ENCODE measurements at places on chromosomes 12 and 14.

GRCh38 chr14:70082394-70082793 is 106.4 kb downstream of the SLC8A3 start:
- no peak for DNase-seq

DNA sequence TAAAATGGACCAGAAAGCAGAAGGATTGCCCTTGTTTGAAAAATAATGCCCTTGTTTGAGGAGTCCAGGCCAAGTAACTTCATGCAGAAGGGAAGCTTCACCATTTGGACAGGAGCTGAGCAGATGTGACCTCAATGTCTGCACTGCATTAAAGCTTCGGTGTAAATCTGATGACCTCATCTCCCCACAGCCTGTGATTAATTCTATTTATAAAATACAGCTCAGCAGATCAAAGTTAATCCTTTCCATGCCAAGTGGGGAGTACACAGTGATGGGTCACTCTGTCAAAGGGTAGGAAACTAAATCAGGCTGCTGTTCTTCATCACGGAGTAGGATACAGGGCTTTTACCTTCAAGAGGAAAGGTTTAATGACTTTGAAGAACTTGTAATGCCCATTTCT is 533.7 kb downstream of the RPS29 start:
- no peak for DNase-seq

GRCh38 chr12:5476356-5476755 is 44.4 kb downstream of the NTF3 start:
- DNase-seq, result no peak

- DNase-seq, result no peak
Measured at GRCh38 chr14:55957950-55958349, 160.3 kb upstream of the PELI2 start.

- DNase-seq, result peak; percentile 12
Measured at GRCh38 chr12:3658327-3659163, 94.4 kb downstream of the CRACR2A start.

DNA sequence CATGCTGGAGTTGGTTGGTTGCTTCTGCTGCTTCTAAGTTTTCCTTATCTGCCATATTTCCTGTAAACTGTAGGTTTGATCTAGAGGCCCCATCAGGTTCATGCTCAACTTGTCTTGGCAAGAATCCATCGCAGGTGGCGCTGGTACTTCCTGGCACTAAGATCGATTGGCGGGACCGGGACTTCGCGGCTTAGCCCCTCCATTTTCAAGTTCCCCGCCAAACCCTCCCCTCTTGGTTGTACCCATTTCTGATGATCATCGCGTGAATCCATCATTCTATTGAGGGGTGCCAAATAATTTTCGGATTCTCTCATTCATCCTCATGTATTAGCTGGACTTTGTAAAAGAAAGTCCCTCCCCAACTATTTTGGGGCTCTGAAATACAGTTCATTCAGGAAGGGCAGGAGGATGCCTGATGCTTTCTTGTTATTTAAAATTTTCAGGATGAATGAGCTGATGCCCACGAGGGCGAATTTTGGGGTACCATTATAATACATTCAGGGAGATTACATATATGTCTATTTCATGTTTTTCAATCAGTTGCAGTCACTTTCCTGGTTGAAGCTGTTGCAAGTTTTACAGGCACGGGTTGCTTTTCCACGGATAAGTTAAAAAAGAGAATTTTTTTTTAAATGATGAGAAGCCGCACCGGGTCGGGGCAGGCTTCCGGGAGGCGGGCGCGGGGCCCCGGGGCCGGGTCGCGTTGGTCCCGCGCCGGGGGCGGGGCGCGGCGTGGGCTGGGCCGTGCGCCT is 395 bp upstream of the BRI3BP start:
- peak; percentile 86 for DNase-seq

DNA sequence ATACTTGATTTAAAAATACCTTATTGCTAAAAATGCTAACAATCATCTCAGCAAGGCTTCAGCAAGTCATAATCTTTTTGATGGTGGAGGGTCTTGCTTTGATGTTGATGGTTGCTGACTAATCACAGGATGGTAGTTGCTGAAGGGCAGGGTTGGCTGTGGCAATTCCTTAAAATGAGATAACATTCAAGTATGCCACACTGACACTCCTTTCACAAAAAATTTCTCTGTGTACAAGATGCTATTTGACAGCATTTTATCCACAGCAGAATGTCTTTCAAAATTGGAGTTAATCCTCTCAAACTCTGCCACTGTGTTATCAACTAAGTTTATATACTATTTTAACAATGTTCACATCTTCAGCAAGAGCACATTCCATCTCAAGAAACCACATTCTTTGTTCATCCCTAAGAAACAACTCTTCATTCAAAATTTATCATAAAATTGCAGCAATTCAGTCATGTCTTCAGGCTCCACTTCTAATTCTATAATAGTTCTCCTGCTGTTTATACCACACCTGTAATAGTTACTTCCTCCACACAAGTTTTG is 16.1 kb downstream of the SCAF11 start:
- DNase-seq, result no peak

GRCh38 chr12:48022676-48023385 is 18.6 kb upstream of the COL2A1 start:
- DNase-seq, result no peak

DNA sequence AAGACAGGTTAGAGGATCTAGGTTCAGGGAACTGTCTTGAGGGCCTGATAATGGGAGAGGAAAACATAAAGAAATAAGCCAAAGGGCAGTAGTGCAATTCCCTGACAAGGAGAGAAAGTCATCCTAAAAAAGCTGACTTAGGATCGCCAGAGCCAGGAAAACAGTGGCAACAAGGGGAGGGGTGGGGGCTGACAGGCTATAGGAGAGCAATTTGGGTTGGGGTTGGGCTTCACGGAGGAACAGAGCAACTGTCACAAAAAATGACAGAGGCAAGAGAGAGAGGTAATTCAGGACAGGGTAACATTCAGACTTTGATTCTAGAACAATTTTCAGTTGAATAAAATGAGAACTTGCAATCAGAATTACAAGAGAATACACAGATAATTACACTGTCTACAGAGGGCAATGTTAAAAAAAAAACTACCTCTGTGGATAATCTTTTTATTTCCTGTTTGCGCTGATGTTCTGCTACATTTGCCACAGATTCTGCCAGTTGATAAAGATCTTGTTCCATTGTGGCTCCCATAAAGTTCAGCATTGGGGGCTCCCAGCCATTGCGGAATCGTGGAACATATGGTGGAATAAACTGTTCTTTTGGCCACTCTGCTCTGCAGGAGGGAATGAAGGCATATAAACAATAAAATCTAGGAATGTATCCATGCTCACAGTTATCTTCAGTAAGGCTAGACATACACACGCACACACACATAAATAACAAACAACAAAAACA is 138.6 kb downstream of the EPS8 start:
- no peak for DNase-seq

DNA sequence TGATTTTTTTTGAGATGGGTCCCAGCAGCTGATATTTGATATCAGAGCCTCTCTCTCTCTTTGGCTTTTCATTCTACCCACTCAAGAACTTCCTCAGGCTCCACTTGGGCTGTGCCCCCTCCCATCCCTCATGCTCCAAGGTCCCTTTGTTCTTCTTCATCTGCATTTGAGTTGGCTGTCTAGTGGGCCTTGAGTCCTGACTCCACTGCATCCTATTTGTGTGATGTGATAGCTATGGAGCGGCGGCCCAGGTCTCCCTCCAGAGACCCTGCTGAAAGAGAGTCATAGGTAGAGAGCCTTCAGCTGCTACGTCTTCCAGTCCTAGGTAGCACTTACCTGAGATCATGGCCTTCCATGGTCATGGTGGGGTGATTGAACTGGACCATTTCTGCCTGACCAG is 123.1 kb upstream of the VRK1 start:
- no peak for DNase-seq

DNA sequence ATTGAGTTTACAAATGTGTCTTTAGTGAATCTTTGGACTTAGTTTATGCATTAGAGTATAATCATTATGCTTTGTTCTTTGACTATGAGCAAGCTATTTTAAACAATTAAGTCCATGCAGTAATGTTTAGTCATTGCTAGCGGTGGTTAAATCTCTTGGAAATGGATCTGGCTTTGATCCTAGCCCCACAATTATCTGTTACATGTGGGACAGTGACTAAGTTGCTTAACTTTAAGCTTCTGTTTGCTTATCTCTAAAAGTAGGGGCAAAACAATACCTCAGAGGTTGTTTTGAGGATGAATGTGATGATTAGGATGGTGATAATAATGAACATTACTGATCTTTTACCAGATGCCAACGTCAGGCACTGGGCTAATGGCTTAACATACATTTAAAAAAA is 124.2 kb downstream of the NPAS3 start:
- no peak for DNase-seq

DNA sequence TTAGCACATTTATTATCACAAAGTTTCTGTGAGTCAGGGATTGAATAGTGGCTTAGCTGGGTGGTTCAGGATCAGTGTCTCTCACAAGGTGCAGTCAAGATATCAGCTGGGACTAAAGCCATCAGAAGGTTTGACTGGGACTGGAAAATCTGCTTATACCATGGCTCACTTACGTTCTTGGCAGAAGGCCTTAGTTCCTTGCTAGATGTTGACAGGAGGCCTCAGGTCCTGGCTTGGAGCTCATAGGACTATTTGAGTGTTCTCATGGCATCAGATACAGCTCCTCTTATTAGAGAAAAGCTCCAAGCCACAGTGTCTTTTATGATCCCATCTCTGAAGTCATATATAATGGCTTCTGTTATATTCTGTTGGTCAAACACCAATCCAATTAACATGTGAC is 127.3 kb downstream of the SLC6A15 start:
- no peak for DNase-seq

GRCh38 chr14:93961620-93962019 is 14.8 kb downstream of the ASB2 start:
- no peak for DNase-seq

- DNase-seq, result no peak
Measured at GRCh38 chr12:4556735-4557530, 5.1 kb upstream of the DYRK4 start.

- DNase-seq, result no peak
Measured at GRCh38 chr12:16258963-16259362, 18.5 kb downstream of the SLC15A5 start.

DNA sequence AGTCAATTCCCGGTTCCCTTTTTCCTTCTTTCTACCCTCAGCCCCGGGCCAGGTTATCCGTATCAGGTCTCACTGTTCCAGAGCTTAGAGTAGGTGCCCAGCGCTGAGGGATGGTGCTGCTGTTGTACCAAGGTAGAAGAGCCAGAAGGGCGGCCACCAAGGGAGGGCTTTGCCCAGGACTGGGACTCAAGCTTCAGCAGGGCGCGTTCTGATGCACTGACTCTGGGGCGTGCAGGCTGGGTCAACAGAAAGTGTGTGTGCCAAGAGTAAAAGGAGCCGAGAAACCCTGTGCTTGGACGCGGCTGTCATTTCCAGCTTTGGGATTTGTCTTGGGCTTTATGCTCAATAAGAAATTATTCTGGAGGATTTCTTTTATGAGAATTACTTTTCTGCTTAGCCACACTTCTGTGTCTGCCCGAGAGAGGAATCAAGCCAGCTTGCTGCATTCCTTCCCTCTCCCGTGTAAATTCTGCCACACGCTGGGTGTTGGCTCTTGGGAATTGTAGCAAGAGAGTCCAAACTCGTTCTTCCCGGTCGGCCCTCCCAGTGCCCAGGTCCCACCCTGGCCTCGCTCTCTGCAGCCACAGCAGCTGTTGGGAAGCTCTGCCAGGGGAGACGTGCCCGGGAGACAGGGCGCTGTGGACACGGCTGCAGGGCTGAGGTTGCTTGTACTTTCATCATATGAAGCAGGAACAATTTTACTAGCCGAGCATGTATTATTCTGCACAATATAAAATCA is 98.0 kb downstream of the FBXL14 start:
- DNase-seq, result no peak

- no peak for DNase-seq
Measured at GRCh38 chr12:45475594-45475993, 253.9 kb upstream of the ARID2 start.

DNA sequence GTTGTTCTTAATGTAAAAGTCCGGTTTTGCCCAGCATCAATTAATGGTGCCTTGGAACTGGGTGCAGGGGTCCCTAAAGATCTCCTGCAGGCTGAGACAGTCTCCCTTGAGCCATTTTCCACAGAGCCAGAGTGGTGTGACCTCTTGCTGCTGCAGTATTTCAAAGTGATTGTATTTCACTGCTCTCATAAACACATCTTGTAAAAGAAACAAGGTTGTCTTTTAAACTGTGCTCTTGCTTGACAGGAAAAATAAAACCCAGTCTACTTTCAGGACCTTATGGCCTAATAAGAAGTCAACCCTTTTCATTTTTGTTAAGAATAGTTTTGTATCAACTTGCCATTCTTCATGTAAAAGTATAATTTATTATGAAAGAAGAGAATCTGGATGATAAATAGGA is 44.7 kb downstream of the TMEM117 start:
- DNase-seq, result no peak

DNA sequence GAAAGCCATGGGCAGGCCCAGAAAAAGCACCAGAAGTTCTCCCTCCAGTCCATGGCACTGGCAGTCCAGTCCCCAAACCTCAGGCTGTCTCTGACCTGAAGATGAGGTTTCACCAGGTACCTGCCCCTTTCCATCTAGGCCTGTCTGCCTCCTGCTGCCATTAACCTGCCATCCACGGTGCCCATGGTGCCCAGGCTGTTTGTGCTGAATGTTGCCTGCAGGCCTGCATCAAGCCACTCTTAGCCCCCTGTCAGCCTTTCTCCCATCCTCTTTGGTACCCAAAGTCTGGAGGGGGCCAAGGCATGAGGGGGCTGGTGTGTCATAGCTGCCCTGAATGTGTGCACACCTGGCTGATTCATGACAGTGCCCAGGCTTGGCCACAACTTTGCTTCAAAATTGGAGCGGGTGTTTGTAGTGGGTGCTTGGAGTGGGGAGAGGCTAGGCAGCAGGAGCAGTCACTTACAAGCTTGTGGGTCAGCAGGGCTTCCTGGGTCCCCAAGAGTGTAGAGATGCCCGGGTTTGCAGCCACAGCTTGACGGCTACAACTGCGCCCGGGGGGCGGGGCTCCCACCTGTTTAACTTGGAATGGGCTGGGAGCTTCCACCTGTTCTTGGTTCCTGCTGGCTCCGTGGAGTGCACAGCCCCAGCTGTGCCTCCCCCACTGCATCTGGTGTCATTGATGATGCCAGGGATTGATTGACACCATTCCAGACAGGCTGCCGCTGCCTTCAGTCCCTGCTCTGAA is 88.5 kb downstream of the GPHN start:
- DNase-seq, result no peak

- DNase-seq, result no peak
Measured at GRCh38 chr12:2029851-2030250, 22.9 kb upstream of the CACNA1C start.

DNA sequence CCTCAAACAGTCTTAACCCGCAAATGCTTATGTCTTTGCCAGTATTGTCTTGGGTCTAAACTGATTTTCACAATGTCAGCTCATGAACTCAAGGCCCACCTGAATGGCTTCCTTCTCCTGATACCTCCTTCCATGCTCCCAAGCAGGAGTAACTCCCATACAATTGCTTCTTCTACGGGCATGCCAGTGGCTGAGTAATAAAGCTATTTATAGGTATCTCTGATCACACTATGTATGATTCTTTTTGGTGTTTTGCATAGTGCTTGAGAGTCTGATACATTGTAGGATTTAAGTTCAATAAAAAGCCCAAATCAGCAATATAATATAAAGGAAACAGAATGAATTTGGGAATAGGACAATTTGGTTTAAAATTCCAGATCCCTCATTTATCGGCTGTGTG is 235.0 kb upstream of the DCN start:
- DNase-seq, result no peak
